Kidney tubule cell (primary cell): ENCODE measurements at places on chromosomes 13 and 19.

DNA sequence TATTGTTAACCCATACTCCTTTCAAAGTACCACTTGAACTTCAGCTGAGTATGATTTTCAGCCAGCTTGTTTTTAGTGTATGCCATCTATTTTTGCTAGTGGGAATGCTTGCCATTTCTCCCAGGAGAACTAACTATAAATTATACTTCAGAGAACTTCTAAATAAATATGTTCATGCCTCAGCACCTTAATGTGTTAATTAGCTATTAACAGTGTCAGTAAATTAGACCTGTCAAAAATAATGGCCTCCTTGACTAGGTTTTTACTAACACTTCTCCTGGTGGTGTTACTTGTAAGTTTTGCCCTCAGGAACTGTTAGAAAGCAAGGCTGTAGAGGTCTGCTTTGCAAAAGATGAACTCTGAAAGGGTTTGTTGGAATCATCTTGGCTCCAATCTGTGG lies 4.5 kb downstream of the CLDN10 start:
- no peak for DNase-seq

GRCh38 chr19:33389421-33390100 lies 16.1 kb downstream of the CEBPG start:
- no peak for DNase-seq

DNA sequence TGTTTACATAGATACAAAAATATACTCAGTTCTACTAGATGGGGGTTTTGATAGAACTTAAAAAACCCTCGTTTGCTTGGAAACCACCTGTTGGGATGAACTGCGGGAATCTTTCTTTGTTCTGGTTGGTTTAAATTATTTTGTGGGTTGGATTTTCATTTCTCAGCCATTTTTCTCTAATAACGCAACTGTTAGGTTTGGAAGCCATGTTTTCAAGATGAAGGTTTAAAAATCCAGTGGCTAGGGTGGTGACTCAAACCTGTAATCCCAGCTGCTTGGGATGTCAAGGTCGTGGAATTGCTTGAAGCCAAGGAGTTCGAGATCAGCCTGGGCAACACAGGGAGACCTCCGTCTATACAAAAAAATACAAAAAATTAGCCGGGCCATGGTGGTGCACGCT lies 1.6 kb downstream of the URI1 start:
- DNase-seq = no peak

- DNase-seq = peak; percentile 57
Observed at GRCh38 chr13:40671956-40672764, 5.7 kb upstream of the FOXO1 start.

- no peak for DNase-seq
Observed at GRCh38 chr13:113446488-113446854, 6.8 kb downstream of the ADPRHL1 start.

DNA sequence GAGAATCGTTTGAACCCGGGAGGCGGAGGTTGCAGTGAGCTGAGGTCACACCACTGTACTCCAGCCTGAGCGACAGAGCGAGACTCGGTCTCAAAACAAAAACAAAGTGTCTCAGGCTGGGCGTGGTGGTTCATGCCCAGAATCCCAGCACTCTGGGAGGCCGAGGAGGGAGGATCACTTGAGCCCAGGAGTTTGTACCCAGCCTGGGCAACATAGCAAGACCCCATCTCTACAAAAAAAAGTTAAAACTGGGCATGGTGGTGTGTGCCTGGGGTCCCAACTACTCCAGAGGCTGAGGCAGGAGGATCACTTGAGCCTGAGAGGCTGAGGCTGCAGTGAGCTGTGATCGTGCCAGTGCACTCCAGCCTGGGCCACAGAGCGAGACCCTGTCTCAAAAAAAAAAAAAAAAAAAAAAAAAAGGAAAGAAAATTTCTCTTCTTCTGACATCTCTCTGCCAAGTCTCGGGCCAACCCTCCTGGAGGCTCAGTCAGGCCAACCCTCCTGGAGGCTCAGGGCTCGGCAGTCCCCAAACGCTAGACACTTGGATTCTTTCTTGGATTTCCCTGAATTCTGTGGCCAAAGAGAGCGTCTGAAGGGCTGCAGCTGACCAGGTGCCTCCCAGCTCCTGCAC lies 26.3 kb downstream of the ARID3A start:
- DNase-seq = no peak

DNA sequence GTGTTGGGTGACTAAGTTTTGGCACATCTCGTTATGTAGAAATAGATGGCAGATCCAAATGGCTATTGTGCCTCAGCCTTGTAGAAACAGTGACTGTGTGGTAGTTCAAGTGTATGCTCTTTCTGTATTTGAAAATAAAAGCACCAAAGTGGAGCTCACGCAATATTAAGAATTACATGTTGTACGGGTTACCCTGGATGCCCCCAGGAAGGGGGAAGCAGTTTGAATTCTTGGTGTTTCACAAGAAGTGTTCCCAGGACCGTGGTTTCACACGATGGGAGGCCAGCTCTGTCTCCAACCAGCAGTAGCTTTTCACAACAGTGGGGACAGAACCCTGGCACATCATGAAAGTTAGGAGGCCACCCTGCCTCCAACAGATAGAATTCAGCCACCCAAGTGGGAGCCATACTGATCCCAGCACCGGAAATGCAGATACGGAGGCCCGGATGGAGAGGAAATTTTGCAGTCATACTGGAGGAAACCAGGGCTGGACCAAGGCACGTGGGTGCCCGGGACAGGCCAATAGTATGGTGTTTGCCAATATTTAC lies 8.9 kb downstream of the FLT1 start:
- no peak for DNase-seq

GRCh38 chr13:61608138-61608537 lies 192.5 kb upstream of the PCDH20 start:
- no peak for DNase-seq

GRCh38 chr13:76651286-76651685 lies 234.9 kb downstream of the KCTD12 start:
- DNase-seq = no peak

DNA sequence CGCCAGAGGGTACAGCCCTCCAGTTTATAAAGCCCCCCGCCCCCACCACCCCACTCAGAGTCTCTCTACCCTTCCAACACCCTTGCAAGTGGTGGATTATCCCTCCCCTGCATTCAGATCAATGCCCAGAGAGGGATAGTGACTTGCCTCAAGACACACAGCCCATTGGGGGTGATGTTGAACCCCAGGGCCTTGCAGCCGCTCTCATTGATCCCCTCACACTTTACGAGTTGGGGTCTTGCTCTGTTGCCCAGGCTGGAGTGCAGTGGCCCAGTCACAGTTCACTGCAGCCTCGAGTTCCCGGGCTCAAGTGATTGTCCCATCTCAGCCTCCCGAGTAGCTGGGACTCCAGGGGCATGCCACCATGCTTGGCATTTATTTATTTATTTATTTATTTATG lies 11.2 kb downstream of the TLE2 start:
- DNase-seq = no peak

- DNase-seq = no peak
Observed at GRCh38 chr13:113093580-113094409, 11.8 kb upstream of the F7 start.

DNA sequence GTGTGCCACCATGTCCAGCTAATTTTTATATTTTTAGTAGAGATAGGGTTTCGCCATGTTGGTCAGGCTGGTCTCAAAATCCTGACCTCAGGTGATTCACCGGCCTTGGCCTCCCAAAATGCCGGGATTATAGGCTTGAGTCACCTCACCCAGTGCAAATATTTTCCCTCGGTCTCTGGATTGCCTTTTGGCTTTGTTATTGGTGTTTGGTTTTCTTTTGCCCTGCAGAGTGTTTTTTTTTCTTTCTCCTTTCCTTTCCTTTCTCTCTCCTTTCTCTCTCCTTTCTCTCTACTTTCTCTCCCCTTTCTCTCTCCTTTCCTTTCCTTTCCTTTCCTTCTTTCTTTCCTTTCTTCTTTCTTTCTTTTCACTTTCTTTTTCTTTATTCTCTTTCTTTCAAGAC lies 33.2 kb downstream of the KDM4B start:
- peak; percentile 64 for DNase-seq

DNA sequence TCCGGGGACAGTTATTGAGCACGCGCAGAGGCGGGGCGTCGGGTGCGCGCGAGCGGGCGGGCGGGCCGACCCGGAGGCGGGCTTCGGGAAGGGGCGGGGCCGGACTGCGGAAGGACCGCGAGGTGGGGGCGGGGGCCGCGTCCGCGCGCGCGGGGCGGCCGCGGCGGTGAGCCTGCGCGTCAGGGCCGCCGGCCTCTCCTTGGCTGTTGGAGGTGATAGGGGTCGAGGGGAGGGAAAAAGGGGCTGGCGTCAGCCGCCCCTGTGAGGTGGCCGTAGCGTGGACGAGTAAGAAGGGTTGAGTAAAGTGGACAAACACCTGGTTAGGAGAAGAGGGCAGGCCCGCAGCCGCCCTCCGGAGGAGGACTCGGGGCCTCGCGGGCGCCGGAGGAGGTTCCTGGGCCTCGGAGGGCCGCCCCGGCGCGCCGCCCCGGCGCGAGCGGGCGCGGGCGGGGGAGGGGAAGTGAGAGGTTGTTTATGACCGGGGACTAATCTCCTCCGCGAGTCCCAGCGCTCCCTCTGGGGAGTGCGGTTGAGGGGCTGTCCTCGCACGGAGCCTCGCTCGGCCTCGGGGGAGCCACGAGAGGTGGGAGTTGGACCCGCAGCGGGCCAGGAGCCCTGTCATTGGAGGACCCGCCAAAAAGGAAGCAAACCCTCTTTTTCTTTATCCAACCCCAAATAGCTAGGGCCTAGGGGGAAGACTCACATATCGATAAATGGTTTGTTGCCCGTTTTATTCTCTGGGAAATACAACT lies 547 bp upstream of the INTS6 start:
- DNase-seq = no peak

GRCh38 chr13:52599037-52599847 lies 43.0 kb upstream of the HNRNPA1L2 start:
- no peak for DNase-seq

DNA sequence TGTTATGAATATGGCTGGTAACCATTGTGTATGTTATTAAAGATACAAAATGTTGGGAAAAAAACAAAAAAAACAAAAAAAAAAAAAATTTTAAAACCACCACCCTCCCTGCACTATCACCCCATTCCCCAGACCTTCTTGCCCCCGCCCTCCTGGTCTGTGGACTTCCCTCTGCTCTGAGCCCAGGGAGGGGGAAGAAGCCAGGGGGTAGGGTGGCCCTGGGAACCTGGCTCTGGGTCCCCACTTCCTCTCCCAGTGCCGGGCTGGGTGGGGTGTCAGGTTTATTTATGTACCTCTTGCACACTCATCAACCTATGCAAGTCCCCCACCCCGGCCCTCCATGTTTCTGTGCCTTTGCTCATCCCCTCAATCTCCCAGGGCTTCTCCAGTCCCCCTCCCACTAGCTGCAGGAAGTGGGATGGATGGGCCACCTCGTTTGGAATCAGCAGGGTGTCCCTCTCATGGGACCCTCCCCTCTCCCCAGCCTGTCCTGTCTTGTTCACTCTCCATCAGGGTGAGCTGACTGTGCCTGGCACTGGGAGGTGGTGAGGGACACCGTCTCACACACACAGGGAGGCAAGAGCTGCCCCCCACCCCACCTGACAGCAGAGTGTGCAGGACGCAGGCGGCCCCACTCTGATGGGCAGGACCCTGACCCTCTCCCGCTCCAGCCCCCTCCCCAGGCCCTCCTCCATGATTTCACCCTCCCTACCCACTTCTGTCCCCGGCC lies 5.9 kb downstream of the PAF1 start:
- no peak for DNase-seq

DNA sequence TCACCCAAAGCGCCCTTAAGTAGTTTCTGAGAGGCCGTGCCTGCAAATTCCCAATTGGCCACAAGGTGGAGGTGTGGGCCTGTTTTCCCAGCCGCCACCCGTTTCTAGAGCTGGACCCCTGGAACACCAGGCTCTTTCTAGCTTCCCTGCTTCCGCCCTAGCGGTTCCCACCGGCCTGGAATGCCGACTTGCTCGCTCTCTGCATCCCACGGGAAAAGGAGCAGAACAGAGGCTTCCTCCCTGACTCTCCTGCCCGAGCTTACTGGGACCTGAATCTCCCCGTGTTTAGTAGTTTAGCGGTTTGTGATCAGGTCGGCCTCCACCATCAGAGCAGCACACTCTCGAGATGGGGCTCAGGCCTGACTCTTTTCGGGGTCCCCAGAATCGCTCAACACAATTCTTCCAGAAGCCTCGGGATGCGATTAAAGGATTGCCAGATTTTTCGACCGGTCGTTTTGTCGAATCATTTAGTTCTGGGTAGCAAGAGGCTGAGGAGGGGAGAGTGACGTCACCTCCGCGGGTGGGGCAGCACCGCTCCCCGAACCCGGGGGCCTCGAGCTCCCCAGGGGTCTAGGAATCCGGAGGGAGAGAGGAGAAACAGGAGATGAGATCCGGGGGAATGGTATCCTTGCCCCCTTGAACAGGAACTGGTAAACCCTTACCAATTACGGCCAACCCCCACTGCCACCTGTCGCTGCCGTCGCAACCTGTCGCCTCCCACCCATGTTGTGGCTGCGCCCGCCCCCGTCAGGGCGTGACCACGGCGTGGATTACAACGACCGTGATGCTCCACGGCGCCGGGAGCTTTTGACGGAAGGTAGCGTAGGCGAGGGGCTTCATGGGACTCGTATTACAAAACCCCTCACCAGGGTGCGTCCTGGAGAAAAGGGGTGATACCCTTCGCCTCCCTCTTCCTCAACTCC lies 8.0 kb downstream of the NAPSA start:
- peak; percentile 70 for DNase-seq

- DNase-seq = peak; percentile 73
Observed at GRCh38 chr19:6767081-6767356, 216 bp downstream of the SH2D3A start.

GRCh38 chr19:21604951-21605476 lies 99.6 kb downstream of the ZNF429 start:
- DNase-seq = peak; percentile 22
